ENCODE measurements at places on chromosomes 2 and 18.

GRCh38 chr2:48558456-48558855, 28.5 kb downstream of the STON1 start:
- DNase-seq, result no peak

DNA sequence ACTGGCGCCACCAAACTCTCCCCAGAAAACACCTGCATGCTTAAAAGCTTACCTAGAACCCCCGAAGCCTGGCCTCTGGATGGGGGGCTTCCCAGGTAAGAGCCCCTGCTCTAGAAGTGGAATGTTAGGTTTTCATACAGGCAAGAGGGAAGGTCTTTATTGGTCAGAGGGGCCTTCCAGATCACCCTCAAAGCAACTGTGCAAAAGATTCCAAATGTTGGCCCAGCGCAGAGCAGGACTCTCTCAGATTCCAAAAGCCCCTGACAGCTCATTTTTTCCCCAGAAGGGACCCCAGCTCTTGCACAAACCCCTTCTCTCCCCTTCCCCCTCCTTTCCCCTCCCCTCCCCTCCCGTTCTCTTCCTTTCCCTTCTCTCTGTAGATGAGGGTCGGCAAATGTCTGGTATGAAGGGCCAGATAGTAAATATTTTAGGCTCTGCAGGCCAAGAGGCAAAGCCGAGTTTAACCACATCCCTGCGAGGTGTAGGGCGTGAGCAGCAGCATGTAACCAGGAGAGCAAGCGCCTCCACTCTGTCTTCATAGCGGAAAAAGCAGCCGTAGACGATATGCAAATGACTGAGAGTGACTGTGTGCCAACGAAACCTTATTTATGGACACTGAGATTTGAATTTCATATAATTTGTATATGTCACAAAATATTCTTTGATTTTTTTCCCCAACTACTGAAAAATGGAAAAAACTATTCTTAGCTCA, 116.9 kb downstream of the SMAD7 start:
- DNase-seq, result peak; percentile 85

- DNase-seq, result no peak
Observed at GRCh38 chr2:84545005-84545404, 28.7 kb downstream of the DNAH6 start.

DNA sequence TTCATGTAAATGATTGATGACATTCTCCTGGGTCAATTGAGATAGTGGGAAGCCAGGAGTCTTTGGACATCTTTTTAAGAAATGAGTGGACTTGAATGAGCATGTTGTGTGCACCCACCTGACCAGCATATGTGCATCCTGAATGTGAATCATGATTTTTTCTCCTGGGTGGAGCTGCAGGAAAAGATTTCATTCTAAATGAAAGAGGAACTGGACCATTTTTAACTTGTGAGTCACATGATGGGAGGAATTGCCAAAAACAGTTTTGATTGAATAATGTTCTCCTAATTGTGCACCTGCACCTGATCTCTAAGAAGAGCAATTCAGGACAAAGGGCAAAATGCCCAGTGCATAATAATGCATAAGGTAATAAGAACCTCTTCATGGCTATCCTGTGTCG, 32.3 kb downstream of the COPS8 start:
- no peak for DNase-seq

DNA sequence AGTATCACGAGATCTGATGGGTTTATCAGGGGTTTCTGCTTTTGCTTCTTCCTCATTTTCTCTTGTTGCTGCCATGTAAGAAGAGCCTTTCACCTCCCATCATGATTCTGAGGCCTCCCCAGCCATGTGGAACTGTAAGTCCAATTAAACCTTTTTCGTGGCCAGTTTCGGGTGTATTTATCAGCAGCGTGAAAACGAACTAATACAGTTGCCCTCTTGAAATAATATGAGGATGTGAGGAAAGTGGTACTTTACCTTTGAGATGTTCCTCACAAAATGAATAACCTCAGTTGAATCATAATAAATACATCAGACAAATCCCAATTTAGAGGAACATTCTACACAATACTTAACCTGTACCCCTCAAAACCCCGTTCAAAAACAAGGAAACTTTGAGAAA, 356.4 kb downstream of the CPS1 start:
- no peak for DNase-seq

DNA sequence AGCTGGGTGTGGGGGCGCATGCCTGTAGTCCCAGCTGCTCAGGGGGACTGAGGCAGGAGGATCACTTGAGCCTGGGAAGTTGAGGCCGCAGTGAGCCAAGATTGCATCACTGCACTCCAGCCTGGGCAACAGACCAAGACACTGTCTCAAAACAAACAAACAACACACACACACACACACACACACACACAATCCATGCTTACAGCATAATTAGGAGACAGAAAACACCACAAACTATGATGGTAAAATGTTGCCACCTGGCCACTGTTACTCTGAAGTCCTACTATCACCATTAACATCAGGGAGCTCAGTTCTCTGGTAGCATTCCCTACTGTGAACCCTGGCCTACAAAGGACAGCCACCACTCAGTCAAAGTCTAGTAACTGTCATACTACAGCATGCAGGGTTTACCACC, 18.3 kb downstream of the DNPEP start:
- no peak for DNase-seq

GRCh38 chr2:164780611-164781178, 60.9 kb downstream of the COBLL1 start:
- DNase-seq, result no peak

- DNase-seq, result no peak
Observed at GRCh38 chr2:159879051-159879604, 81.1 kb upstream of the CD302 start.

DNA sequence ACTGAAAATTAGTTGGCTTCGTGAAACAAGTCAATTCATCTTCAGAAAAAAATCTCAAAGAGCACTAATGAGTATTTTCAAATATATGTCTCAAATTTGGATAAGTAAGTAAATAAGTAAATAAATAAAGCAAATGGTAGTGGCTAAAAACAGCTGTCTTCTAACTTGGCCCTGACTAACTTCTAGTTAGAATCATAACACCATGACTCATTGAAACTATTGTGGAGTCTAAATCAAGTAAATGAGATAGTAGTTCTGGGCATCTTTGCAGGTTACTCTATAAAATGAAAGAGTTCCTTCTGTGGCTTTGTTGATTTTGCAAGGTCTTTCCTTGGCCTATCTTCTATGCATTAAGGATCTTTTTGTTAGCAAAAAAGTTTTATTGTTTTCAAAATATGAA, 110.7 kb downstream of the SLC8A1 start:
- DNase-seq, result no peak

DNA sequence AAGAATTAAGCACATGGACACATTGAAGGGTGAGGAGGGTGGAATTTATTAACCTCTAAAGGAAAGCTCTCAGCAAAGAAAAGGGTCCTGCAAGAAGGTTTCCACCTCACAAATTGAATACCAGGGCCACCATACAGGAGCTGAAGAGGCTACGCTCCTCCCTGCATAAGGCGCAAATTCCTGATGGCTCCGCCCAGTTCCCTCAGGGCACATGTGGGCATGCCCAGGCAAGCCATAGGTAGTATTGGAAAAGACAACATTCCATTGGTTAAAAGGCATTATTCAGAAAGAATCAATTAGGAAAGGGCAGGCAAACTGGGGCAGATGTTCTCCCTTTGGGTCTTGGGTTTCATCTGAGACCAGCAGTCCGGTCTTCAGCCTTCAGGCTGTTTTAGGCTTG, 161.2 kb downstream of the PTPRM start:
- no peak for DNase-seq

- DNase-seq, result no peak
Observed at GRCh38 chr18:79260510-79260909, 135.2 kb upstream of the NFATC1 start.

GRCh38 chr2:43097644-43098408, 128.6 kb downstream of the ZFP36L2 start:
- DNase-seq, result no peak

DNA sequence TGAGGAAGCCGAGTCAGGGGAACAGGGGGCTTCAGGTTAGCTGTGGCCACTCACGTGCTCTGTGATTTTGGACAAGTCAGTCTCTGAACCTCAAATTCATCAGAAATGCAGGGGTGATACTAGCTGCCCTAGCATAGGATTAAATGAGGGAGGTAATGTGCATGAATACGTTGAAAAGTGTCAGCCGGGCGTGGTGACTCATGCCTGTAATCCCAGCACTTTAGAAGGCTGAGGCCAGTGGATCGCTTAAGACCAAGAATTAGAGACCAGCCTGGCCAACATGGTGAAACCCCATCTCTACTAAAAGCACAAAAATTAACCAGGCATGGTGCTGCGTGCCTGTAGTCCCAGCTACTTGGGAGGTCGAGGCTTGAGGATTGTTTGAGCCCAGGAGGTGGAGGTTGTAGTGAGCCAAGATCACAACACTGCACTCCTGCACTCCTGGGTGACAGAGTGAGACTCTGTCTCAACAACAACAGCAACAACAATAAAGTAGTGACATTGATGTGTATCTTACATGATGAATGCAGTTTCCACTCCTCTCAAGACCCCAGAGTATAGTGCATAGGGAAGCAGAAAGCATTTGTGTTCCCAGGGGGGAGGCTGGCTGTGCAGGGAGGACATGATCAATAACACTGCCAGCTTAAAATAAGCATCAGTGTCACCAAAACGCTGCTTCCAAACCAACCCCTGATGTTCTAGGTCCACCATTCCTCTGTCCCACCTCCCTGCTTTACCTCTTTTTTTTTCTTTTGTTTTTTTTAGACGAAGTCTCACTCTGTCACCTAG, 68.8 kb downstream of the HNRNPLL start:
- DNase-seq, result no peak

- peak; percentile 7 for DNase-seq
Observed at GRCh38 chr2:138012968-138013367, 48.7 kb downstream of the HNMT start.

GRCh38 chr2:58532641-58533040, 291.5 kb upstream of the FANCL start:
- DNase-seq, result no peak

DNA sequence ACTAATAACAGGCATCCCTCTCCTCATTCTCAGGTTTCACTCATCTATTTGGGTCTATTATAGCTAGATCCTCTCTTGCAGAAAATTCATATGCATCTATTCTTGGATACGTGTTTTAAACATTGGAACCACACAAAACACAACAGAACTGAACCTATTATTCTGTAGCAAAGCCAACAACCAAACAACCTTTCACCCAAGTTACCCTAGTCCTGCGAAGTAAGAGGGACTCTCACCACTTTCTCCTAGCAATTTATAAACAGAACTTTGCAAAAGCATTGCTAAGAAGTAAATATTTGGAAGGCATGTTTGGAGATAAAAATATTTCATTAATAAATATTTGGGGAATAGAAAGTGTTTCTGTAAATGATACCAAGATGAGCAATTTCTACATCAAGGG, 20.4 kb upstream of the SH3BP4 start:
- no peak for DNase-seq

GRCh38 chr2:14907014-14907612, 274.6 kb downstream of the LRATD1 start:
- DNase-seq, result no peak

DNA sequence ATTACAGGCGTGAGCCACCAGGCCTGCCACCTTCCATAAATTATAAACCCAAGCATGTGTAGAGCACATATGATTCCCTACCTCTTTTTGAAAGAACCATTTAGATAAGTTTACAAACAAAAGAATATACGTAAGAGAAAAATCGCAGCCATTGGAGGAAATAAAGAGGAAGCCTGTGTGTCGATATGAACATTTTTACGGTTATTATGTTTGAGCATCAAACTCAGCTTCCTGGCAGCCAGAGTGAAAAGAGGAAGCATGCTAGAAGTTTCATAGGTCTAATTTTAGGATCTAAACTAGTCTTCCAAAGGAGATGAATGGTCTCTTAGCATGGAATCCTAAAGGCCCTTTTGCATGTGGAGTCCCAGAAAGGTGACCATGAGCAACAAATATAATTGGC, 104.3 kb downstream of the PLB1 start:
- no peak for DNase-seq

DNA sequence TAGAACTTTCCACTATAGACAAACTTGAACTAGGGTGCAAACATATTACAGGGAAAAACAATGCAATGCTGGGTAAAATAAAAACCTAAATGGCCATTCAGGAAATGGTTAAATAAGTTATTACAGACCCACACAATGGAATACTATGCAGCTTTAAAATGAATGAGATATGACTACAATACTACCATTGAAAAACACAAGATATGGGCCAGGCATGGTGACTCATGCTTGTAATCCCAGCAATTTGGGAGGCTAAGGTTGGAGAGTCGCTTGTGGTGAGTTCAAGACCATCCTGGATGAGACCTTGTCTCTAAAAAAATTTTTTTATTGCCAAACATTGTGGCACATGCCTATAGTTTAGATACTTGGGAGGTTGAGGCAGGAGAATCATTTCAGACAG, 6.8 kb downstream of the PECR start:
- DNase-seq, result no peak
